Spleen (tissue), 13 donors: ENCODE measurements at places on chromosomes 7 and 10.

- DNase-seq = peak; percentile 51
These were observed 5.1 kb downstream of the TBL2 start for GRCh38 chr7:73573276-73573675.

DNA sequence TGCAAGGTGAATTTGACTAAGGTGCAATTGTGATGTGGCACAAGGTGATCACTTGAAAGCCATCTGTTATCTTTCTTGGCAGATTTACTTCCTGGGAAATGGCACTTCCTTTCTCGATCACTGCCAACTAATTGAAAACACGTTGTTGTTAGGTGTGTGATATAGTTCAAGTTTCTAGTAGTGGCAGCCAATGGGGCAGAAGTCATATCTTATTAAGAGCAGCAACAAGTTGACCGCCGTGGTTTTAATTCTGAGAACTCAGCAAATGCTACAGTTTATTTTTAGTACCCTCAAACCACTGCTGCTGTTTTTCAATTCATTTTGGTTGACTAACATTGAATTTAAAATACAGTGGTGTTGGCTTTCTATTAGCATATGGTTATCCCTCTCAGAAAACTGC lies 1.6 kb downstream of the CHN2 start:
- no peak for DNase-seq

DNA sequence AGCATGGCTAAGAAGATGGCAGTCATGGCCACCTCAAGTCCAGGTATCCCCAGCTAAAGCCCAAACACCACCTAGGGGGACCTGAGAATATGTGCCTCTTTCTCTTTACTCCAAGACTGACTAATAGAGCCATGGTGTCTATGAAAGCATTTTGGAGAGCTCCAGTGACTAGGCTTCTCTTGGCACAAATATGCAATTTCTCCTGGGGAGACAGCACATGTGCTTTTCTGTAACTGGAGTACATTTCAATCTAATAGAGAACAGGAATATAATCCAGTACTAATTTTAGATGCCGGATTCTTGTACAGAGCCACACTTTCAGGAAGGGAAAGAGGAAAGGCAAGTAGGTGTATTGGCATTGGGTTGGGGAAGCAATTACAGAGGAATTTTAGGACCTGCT lies 260.1 kb downstream of the BMPER start:
- no peak for DNase-seq

DNA sequence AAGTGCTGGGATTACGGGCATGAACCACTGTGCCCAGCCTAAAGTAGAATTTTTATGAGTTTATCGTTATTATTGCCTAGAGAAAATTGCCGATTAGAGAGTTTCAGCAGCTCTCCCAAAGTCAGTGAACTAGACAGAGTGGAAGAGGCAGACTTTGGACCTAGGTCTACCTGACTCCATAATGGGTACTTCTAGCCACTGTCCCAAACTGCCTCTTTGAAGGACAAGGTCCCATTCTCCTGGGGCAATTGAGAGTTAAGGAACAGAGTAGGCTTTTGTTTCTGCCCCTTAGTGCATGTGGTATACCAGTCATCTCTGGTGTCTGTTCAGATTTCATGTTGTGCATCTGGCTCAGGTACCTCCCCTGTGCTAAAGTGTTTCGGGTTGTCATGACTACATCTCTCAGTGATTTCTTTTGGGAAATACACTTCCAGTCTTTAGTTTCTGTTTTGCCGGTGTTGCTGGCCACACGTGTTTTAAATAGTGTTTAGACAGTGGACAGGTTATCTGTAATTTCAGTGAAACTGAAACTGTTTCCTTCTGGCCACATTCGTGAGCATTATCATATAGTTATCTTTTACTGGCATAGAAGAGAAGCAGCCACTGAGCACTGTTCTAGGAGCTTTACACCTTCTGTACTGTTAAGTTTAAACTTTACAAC lies 4.7 kb downstream of the TMEM236 start:
- DNase-seq = no peak

DNA sequence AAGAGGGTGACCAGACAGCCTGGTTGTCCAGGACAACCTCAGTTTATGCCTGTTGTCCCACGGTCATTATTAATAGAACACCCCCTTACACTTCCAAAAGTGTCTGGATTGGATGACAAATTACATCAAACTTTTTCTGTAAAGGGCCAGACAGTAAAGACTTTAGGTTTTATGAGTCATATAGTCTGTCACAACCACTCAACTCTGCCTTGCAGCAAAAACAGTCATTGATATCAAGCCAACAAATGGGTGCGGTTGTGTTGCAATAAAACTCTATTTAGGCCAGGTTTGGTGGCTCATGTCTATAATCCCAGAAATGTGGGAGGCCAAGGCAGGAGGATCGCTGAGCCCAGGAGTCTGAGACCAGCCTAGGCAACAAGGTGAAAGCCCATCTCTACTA lies 66.7 kb upstream of the ATP6V0A4 start:
- DNase-seq = no peak

DNA sequence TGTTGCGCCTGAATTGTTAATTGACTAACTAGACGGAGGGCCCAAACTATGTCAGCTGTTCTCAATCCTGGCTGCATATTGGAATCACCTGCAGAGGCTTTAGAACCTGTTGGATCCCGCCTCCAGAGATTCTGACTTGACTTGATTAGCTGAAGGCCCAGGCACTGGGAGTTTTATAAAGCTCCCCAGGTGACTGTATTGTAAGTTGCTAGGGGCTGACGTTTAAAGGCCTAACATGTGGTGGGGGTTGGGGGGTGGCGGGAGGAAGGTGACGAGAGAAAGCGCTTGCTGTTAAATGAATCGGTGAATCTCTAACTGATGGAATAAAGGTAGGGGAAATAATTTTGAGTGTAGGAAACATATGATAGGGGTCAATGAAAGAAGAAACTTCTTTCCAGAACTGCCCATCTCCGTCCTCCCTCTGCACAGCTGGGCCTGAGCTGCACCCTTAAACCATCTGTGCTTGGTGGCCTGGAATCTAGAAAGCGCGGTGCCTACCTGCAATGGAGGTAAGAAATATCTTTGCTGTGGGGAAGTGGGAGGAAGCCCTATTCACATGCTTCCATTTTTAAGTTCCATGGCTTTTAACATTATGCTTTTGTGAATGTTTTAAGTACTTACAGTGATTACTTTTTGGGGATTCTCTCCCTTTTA lies 225.0 kb upstream of the FAM3C start:
- peak; percentile 35 for DNase-seq
